NCI-H82 (cell line): ENCODE measurements at places on chromosomes 1 and 21.

DNA sequence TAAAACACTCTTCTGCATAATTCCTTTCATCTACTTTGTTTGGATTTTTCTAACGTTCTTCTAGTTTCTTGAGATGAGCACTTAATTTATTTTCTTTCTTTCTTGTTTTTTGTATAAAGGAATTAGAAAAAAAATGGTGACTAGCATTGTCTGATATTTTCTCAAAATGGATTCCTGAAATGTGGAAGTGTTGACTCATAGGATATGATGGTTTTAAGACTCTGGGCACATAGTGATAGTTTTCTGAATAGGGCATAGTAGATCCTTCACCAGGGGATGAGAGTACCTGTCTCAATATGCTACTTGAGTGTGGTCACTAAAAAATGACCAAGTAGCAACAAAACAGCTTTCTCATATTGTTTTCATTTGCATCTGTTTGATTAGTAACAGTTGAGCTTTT lies 100.9 kb downstream of the PEX14 start:
- no peak for DNase-seq

DNA sequence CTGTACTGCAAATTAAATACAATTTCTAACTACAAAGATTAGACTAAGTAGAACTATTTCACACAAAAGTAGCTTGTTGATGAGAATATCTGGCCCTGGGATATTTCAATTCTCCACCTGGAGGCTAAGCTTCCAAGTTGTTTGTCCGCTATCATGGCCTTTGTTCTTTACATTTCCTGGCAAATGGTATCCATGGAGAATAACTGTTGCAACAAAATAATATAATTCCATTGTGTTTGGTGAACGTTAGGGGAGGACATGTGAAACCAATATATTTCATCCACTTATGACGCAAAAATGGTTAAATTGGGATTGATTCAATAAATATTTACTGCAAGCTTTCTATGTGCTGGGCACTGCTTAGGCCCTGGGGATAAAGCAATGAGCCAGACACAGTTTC lies 565.4 kb downstream of the PTPRC start:
- DNase-seq: no peak

DNA sequence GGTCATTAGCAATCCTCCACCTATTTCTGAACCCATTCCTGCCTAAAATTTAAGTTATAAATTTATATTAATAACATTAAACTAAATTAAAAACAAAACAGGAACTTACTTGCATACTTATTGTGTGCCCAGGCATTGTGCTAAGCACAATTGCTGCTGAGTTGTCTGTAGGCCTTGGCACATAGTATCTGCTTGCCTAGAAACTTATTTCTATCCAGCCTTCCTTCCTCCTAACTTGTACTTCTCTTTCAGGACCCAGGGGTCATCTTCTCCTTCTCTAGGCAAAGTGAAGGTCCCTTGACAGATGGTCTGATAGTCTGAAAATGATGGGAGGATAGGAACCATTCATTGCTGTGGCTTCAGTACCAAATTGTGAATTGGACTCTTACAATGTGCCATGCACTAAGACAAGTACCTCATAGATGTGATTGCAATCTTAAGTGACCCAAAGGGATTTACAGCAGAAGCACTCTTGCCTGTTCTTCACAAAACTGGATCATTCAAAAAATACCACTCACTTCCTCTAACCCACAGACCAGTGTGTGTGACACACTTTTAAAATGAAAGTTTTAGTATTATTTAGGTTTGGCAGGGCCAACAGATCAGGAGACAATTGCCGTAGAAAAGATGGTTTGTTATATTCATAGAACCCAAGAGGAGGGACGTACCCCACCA lies 10.3 kb upstream of the CD101 start:
- no peak for DNase-seq

GRCh38 chr1:110420023-110420662 lies 12.6 kb upstream of the LAMTOR5 start:
- DNase-seq: no peak

DNA sequence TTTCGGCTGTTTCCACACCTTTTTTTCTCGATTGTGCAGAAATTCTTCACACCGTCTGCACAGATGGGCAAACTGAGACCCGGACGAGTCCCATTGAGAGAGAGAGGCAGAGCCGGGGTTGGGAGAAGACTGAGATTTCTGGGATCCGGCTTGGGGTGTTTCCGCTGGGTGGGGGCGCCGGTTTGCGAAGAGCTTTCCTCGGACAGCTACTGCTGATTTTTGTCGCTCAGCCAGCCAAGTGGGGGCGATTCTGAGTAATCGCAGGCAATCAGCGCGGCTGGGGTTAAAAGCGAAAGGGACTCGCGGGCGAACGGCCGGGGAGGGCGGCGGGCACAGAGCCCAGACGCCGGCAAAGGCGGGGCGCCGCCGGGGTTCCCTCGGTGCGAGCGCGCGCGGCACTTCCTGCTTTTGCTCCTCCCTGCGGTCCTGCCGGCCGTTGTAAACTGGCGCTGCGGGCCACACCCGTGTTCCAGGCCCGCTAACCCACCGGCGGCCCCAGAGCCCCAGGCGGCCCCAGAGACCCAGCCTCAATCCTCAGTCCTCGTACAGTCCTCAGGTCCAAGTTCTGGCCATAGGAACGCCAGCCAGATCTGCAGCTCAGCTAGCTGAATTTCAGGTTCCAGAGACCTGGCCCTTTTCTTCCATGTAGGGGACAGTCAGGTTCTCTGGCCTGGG lies 32.4 kb upstream of the JUN start:
- DNase-seq: peak; percentile 71

DNA sequence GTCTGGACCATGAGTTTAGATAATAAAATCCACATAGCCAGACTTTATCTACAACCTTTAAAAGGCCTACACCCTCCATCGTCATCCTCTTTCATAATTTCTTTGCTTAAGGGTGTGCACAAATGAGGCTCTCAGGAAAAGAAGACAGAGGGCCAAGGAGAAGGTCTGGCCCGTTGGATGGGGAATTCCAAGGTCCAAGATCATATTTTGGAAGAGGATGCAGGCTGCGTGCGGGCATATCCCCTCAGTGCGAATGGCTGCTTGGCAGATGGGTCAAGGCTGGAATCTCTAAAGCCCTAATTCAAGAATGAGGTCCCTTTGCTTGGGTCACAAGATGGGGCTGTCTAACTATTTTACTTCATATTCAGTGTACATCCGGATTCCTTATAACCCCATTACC lies 782.2 kb upstream of the NCAM2 start:
- DNase-seq: no peak

DNA sequence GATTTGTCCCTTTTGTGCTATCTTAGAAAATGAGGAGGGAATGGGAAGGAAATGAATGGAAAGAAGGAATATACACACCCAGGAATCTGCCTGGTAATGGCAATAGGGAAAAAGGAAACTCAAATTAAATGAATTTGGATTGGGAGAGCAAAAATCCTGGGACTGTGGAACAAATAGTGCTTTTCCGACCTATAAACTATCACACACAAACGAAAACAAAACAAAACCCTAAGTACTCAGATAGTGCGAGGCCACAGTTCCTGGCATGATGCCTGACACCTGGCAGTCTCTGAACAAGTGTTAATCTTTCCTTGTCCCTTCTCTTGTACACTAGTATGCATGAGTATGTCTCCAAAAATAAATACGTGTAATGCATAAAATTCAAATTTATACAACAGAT lies 319.8 kb upstream of the SPAG17 start:
- no peak for DNase-seq

DNA sequence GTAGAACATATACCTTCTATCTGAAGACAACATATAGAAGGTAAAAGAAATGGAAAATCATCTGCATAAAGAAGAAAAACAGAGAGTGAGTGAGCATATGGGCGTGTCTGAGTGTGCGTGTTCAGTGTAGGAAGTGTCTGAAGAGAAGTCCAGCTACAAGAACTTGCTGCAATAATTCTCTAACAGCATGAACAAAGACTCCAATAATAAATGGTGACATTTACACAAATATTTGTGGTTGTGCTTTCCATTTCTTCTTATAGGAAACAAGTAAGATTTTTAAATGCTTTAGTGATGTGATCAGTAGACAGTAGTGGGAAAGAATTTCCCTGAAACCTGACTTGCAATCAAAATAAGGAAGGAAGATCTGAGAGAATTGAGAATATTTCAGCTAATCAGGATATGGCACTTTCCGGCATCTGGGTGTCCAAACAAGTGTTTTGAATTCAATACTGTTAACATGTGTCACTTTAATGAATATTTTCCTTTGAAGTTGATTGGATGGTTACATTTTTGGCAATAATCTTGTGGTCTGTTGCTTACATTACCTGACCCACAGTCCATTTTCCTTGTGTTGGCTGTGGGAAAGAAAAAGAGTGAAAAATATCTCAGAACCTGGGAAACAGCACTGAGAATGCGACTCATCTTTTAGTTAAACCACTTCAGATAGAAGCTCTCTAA lies 154.0 kb downstream of the TGFB2 start:
- no peak for DNase-seq

- DNase-seq: no peak
Measured at GRCh38 chr1:152313319-152313801, 11.7 kb downstream of the FLG start.

- DNase-seq: no peak
Measured at GRCh38 chr1:219542828-219543518, 69.9 kb downstream of the ZC3H11B start.

- no peak for DNase-seq
Measured at GRCh38 chr1:87719658-87720057, 391.0 kb downstream of the LMO4 start.

DNA sequence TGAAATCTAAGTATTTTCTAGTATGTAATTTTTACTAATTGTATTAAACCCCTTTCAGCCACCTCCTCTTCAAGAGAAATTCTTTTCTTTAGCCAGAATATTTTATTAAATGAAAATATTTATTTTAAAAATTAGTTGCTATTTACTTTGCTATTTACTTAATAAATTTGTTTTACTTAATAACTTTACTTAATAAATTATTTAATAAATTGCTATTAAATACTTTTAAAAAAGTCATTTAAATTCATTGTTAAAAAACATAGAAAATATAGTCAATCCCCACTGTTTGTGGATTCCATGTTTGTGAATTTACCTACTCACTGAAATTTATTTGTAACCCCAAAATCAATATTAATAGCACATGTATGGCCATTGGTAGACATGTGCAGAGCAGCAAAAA lies 105.6 kb downstream of the ATP1B1 start:
- DNase-seq: no peak

- DNase-seq: no peak
Measured at GRCh38 chr1:80375109-80375508, 1368.6 kb upstream of the ADGRL4 start.

DNA sequence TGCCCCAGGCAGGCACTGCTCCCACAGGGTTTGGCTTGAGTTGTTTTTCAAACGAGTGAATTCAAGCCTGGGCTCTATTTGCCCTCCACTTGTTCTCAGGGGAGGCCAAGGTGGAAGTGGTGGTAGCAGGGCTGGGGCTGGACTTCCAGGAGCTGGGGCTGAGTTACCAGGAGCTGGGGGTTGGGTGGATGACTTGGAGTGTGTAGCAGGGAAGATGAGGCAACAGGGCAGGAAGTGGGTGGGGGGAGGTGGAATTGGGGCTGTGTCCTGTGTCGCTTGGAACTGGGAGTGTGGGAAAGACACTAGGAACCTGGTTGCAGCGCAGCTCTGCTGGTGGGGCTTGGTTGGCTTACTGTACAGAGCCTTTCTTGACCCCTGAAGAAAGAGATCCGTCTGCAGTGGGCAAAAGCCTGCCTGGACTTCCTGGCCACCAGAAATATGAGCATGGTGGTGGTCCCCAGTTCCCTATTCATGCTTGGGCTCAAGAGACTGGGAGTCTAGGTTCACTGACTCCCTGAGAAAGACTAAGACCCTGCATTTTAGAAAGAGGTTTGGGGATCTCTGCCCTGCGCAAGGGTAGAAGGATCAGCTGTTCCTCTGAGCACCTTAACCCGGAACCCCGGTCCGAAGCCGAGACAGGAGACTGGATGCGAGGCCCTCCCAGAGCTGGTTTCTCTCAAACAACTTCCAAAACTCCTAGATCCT lies 3.1 kb downstream of the TFAP2E start:
- no peak for DNase-seq

DNA sequence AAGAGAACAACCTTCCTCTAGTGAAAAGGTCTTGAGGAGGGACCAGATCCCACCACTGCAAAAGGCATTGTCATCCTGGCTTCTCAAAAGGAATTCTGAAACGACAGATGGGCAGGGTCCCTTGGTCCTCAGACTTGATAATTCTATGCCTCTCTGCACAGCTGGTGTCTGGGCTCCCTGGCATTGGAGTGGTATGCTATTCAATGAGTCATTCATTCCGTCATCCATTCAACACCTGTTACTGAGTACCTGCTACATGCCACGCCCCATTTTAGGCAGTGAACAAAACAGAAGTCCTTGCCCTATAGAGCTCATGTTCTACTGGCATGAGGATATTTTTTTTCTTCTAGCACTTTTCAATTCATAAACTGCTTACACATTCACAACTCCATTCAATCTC lies 45.8 kb upstream of the HMGB4 start:
- peak; percentile 50 for DNase-seq

- no peak for DNase-seq
Measured at GRCh38 chr1:92755541-92756461, 29.1 kb downstream of the EVI5 start.

DNA sequence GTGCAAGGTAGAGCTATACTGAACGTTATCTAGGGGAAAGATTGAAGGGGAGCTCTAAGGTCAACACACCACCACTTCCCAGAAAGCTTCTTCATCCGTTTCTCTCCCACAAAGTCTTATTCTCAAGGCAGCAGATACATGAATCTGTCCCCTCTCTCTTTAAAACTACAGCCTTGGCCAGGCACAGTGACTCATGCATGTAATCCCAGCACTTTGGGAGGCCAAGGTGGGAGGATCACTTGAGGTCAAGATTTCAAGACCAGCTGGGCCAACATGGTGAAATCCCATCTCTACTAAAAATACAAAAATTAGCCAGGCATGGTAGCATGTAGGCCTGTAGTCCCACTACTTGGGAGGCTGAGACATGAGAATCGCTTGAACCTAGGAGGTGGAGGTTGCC lies 8.1 kb downstream of the CYP4X1 start:
- no peak for DNase-seq

GRCh38 chr21:45994086-45994661 lies 12.6 kb downstream of the COL6A1 start:
- DNase-seq: no peak

DNA sequence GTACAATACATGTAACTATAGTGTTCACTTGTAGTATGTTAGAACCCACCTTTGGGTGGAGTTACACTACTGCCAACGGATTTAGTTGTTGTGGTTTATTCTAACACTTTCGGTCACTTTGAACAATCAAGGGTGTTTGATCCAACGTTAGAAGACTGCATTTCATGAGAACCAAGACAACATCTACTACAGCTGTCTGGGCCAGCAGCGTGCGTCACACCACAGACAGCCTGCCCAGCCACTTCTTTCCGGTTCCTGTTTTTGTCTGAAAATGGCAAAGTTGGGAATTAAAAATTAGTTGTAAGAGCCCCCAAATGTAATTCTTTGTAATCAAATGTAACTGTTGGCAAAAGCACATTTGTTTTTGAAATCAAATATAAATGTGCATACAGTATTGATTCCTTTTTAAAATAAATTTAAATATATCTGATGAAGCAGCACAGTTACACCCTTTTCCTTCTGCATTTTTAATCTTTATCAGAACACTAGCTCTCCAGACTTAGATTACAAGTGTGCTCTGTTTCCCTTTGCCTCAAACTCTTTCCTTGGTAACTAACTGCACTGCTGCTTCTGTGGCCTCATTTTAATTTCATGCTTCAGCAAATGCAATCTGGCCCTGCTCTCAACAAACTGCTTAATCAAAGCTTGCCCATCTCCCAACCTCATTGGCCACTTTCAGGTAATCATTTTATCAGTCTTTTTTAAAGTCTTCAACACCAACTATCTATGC lies 86.6 kb upstream of the DPH5 start:
- DNase-seq: no peak
